HT1080 (cell line): ENCODE measurements at places on chromosomes 16 and 17. TPM values are rescaled to one million over a fixed set of nuclear protein-coding genes. Genes with fewer than 3 reads are reported as not detected.

NUPR1 gene
- 2.7 and 8.2 TPM in 2 replicates for total RNA-seq

CPPED1 gene
- total RNA-seq = 11.1 and 11.9 TPM in 2 replicates

AANAT gene
- 0.05 TPM in 1 of 2 replicates, not detected in the other for total RNA-seq

NAGS gene
- 2.6 and 3.3 TPM in 2 replicates for total RNA-seq

WDR45B gene
- total RNA-seq = 89.2 and 102 TPM in 2 replicates

OGFOD3 gene
- total RNA-seq = 40.8 and 45.3 TPM in 2 replicates

MPO gene
- not detected in 2 replicates for total RNA-seq

SLFN12L gene
- not detected in 2 replicates for total RNA-seq

DNA sequence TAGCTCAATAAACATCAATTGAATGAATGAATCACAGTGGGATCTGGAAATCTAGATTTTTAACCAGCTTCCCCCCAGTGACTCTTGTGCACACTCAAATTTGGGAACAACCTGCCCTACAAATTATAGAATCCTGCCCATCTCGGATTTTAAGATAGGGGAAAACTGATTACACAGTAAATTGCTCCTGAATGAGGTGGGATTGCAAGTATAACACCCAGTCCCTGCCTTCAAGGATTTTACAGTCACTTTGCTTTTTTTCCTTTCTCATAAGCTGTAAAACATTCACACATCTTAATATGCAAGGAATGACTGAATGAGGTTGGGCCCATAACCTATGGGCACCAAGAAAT is 48.5 kb downstream of the TEKT5 start:
- no peak for DNase-seq

GRCh38 chr16:19874851-19875546 is 9.6 kb downstream of the GPRC5B start:
- no peak for DNase-seq

GRCh38 chr16:1347962-1348361 is 3.7 kb downstream of the TSR3 start:
- no peak for DNase-seq

DNA sequence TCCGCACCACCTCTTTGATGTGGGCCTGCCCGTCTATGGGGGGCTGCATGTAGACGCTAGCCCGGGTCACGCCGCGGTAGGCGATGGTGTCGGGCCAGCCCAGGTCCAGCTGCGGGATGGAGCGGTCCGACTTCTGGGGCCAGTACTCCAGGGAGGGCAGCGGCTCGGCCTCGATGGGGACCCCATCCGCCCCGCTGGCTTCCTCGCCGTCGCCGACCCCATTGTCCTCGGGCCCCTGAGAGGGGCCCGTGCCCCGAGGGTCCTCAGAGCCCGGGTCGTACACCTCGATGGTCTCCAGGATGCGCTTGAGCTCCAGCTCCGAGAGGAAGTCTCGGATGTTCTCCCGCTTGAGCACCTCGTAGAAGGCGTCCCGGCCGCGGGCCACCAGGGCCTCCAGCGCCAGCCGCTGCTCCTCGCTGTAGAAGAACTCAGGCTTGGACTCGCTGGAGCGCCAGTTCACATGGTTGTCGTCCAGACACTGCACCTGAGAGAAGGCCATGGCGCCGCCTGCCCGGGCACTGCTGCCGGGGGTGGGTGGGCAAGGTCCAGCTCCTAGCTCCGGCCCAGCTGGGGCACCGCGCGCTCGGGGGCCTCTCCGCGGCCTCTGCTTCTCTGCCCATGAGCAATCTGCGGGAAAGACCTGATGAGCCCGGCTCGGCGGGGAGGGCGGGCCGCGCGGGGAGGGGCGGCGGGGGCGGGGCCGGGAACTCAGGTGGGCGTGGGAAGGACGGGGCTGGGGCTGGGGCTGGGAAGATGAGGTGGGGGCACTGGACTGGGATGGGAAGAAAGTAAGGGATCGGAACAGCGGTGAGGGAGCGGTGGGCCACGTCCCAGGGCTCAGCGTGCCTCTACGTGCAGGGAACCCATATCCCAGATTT is 782 bp downstream of the FAM83G start:
- no peak for DNase-seq

DNA sequence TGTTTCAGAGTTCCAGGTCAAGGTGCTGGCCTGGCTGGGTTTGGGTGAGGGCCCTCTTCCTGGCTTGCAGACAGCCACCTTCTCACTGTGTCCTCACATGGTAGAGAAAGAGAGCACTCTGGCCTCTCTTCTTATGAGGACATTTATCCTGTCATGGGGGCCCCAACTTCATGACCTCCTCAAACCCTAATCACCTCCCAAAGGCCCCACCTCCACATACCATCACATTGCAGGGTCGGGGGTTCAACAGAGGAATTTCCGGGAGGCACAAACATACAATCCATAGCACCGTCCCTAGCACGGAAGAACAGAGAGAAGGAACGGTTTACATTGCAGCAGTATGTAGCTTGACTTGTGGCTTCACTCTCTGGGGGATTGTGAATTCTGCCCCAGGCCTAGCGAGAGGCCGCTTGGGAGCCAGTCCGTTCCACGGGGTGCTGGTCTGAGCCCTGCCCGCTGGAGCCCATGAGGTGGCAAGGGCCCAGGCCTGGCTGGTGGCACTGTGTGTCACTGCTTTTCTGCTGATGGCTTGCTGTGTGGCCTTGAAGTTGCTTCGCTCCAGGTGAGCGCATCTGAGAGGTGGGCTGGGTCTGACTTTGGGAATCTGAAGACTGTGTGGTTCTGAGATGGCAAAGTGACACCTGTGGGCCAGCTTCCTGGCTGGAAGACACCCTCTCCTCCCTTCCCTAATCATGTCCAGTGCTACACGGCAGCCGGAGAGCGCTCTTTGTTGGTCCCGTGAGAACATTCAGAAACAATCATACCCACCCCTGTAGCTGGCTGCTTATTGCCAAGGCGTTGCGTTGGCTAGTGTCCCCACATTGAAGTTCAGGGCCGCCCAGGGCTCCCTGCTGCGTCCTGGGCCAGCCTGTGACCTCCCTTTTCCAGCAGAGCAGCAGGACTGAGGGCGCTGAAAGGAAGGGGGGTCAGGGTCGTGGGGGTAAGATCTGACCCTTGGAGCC is 98.3 kb downstream of the CMIP start:
- DNase-seq = no peak

DNA sequence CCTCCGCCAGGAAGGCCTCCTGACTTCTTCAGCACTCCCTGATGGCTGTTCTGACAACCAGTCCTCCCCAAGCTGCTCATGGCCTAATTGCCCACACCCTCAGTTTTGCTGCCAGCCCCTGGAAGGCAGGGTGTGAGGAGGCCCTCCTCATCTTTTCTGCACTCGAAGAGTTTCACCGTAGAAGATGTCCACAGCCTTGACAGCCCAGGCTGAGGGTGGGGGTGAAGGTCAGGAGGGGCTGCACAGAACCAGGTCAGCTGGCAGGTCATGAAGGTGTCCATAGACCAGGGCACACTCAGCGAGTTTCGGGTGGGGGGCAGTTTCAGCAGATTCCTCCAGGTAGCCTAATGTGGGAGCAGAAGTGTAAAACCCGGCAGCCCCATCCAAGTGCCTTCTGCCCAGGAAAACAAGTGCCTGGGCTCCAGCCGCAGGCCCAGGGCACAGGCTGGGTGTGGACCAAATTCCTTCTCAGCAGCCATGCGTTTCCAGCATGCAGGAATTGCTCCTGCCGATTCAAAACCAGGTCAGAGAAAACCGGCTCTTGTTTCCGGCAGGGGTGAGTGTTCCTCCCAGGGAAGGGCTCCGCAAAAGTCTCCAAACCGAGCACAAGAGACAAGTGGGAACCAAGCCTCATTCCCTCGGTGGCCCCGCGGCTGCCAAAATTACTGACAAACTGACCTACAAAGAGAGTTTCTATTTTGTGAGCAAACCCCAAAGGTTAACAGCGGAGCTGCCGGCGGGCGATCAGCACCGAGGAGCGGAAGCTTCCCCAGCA is 228.8 kb downstream of the C16orf78 start:
- DNase-seq = no peak

DNA sequence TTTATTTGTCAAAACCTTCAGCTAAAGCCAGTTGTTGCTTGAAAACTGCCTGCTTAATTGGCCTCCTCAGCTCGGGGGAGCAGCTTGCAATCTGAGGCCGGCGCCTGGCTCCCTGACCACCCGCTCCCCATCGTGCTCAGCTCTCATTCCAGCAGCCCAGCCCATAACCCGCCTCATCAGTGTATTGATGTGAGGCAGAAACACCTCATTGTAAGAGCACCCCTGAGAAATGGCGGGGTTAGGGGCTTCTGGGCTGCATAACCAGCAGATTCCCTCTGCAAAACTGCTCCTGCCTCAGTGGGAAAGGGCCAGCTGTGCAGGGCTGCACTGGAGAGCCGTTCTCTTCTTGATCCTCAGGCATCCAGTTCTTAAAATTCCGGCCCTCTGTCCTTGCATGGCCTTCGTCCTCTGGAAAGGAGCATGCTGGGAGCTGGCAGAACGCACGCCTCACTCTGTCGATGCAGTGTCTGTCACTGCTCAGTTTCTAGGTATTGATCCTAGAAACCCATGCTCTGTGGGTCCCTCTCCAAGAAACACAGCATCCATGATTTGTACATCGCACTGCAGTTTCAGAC is 113.8 kb upstream of the CHMP6 start:
- no peak for DNase-seq

DNA sequence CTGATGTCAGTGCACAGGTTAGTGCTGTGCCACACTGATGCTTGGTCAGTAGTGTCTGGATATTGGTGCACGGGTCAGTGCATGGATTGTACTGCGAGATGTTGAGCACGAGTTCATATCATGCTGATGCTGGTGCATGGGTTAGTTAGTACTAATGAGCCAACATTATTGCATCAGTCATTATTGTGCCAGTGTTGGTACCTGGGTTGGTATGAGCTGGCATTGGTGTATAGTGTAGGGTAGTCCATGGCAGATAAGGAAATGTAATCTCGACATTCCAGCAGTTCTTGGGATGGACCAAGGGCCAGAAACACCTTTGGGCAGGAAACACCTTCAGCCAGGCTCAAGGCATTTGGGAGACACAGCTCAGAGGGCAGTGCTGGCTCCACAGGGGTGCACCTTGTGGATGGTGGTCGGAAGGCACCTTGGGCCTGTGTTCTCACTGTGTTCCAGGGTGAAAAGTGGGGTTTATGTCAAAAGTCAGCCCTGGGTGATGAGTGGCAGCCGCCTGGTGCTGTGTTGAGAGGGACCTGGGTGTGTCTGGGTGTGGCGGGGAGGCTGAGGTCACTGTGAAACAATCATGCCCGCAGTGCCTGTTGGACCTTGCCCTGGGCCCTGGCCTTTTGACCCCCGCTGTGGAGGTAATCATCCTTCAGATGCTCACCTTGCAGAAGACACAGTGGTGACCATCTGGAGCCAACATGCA is 100.7 kb upstream of the ZNF469 start:
- DNase-seq = no peak

- DNase-seq = peak; percentile 32
Measured at GRCh38 chr17:6365200-6365943, 69.5 kb downstream of the AIPL1 start.

- no peak for DNase-seq
Measured at GRCh38 chr16:1792836-1793577, 498 bp downstream of the IGFALS start.

DNA sequence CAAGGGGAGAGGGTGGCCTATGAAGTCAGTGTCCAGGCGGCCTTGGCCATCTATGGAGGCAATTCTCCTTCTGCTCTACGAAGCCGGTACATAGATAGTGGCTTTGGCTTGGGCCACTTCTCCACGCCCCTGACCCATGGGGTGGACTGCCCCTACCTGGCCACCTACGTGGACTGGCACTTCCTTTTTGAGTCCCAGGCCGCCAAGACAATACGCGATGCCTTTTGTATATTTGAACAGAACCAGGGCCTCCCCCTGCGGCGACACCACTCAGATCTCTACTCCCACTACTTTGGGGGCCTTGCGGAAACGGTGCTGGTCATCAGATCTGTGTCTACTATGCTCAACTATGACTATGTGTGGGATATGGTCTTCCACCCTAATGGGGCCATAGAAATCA is 17.3 kb downstream of the AOC3 start:
- DNase-seq = no peak

- no peak for DNase-seq
Measured at GRCh38 chr17:1875597-1875996, 45.8 kb downstream of the RPA1 start.

GRCh38 chr17:43350888-43351361 is 47.9 kb upstream of the ARL4D start:
- DNase-seq = no peak

DNA sequence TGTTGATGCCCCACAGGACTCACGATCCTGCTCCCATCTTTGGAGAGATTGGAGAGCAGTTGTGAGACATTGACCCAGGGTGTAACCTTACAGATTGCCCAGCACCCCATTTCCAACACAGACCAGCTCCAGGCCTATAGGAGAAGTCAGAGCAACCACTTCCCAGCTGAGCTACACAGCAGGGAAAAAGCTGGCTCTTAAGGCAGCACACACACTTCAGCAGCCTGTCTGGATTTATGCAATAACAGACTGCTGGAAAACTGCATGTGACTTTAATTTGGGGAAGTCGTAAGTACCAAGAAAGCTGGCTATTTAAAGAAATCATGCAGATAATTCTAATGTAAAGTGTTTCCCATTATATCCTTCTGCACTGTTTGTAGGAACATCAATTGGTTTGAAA is 30.8 kb downstream of the NOG start:
- DNase-seq = no peak

- no peak for DNase-seq
Measured at GRCh38 chr17:1440921-1441320, 15.1 kb downstream of the CRK start.

DNA sequence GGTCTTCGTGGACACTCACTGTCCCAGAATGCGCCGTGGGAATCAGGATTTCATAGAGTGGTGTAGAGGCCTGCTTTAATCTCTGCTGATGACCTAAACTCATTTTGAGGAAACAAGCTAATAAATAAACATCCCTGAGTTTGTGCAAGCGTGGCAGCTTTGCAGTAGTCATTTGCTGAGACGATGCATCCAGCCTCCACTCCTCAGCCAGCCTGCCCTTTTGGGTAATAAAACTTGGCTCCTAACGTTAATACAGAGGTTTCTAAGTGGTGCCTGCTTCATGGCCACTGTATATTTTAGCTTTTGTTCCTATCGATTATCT is 1.3 kb downstream of the DGKE start:
- DNase-seq = no peak

- no peak for DNase-seq
Measured at GRCh38 chr16:68444056-68444657, 4.2 kb downstream of the SMPD3 start.

- DNase-seq = peak; percentile 68
Measured at GRCh38 chr17:74671031-74671771, 41.5 kb downstream of the CD300LF start.

- no peak for DNase-seq
Measured at GRCh38 chr17:48551214-48551555, 6.3 kb upstream of the HOXB2 start.

DNA sequence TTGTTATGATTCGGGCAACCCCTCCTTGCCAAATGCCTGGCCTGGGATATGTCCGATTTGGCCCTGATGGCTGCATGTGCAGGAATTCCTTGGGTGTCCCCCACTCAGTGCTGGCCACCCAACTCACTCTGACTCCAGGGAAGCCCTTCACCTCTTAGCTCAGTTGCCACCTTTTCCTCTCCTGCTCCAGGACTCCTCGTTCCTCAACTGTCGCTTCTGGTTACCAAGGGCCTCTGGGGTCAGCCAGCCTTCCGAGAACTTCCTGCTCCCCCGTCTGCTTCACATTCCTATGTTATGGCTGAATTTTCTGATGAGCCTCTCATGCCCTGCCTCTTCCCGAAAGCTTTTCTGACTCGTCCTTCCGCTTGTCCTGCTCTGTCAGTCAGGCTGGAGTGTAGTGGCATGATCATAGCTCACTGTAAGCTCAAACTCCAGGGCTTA is 63.5 kb downstream of the SPACA3 start:
- DNase-seq = no peak
